LHCN-M2 (cell line): ENCODE measurements at places on chromosomes 6 and 20. TPM values are rescaled to one million over a fixed set of nuclear protein-coding genes. Genes with fewer than 3 reads are reported as not detected.

CPXM1 gene
- total RNA-seq: not detected in 2 replicates

CRISP2 gene
- not detected in 2 replicates for total RNA-seq

SALL4 gene
- total RNA-seq: not detected in 2 replicates

PNLDC1 gene
- total RNA-seq: not detected in 2 replicates

NKX2-4 gene
- not detected in 2 replicates for total RNA-seq

CLPSL1 gene
- total RNA-seq: not detected in 2 replicates

TCP1 gene
- total RNA-seq: 339 and 384 TPM in 2 replicates

HSPA1L gene
- 0.71 and 1.5 TPM in 2 replicates for total RNA-seq

CNKSR3 gene
- 4.4 and 5.6 TPM in 2 replicates for total RNA-seq

RPP21 gene
- total RNA-seq: 45.2 and 53.9 TPM in 2 replicates

TMEM244 gene
- total RNA-seq: 0.52 and 2.2 TPM in 2 replicates

FAM120B gene
- total RNA-seq: 11.6 and 15.0 TPM in 2 replicates

SCGN gene
- total RNA-seq: 0.19 and 0.23 TPM in 2 replicates

MAD2L1BP gene
- total RNA-seq: 28.3 and 34.4 TPM in 2 replicates

BANF2 gene
- total RNA-seq: not detected in 2 replicates

VGLL2 gene
- total RNA-seq: 0.19 and 0.75 TPM in 2 replicates

IL17F gene
- not detected in 2 replicates for total RNA-seq

TP53TG5 gene
- total RNA-seq: not detected in 2 replicates

SYCP2 gene
- 0.40 and 0.71 TPM in 2 replicates for total RNA-seq
